Karpas-422 (cell line): ENCODE measurements at places on chromosomes 5 and 9.
A peak's percentile ranks its signal among the peaks of the same experiment; 100 is the strongest.

GRCh38 chr5:55724281-55724680 is 12.2 kb upstream of the SLC38A9 start:
- no peak for DNase-seq

DNA sequence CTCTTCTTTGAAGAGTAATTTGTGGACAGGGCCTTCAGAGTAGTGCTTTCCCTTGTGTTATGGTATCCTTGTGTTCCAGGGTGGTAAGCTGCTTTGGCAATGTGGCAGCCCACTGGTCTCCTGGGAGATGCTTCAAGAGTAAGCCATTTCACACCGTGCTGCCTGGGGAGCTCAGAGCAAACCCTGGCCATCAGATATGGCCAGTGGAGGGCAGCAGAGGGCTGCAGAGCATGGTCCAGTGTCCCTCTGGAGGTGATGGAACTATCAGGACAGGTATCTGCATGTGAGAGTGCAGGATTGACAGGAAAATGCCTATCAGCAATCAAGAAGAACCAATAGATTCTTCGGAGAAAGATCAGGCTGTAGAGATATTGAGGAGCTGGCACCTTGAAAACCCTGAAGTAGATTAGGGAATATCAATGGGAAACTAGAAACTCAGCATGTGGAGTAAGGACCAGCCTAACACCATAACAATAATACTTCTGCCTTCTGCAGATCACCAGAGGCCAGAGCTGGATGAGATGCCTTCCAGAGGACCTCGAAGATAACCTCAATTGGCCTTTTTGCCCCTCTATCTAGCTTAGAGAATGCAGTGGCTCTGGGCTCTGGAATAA is 90.8 kb downstream of the PLPPR1 start:
- DNase-seq: peak; percentile 65

DNA sequence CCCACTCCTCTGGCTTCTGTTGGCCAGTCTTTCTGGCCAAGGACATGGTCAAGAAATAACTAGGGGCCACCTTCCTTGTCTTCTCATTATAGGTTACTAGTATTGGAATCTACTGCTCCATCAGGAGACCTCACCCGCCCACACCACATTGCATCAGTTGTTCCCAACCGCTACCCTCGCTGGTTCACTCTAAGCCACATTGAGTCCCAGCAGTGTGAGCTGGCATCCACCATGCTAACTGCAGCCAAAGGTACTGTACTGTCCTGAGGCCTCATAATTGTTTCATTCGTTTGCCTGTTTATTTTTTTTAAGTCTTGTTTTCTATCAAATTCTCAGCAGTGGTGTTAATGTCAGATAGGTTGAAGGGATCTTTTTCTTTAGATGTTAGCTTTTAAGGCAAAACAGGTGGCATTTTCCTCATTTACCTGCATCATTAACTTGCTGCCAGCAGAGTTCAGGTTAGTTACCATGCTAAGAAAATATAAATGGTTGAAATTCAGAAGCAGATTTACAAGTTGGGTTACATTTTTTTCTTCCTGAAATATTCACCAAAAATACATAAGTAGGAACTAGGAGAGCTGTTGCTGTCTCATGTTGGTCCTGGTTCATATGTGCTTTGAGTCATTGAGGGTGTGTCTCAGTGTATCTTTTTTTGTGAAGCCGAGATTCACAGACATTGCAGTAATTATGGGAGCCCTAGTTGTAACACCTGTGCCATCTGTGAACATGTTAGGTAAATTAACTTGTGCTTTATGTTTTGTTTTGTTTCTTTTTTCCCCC is 206.9 kb downstream of the ZSWIM6 start:
- no peak for DNase-seq

GRCh38 chr9:81690251-81690851 is 1.0 kb upstream of the TLE1 start:
- no peak for DNase-seq

DNA sequence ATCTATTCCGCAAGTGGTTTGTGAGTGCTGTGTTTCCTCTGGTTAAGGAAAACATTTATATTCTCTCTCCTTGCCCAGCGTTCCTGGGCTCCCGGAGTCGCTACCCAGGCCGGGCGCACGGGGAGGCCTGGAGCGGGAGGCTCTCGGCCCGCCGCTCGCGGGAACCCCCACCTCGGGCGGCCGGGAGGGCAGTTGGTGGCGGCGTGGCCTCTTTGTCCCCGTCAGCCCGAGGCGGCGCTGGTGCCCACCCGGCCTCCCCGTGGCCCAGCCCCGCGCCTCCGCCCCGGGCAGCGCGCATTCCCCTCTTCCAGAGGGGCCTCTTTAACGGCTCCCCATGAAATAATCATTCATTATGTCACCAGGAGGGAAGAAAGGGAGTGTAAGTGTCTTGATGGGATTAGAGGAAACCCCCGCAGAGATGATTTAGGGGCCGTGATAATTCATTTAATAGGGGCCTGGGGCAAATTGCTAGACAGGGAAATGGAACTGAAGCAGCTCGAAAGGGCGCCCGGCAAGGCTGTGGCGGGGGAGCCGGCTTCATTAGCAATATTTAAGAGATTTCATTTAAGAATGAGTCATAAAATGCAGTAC is 181.9 kb upstream of the TBCA start:
- DNase-seq: no peak

- DNase-seq: no peak
These were observed 11.9 kb downstream of the TMC1 start for GRCh38 chr9:72533322-72533721.

DNA sequence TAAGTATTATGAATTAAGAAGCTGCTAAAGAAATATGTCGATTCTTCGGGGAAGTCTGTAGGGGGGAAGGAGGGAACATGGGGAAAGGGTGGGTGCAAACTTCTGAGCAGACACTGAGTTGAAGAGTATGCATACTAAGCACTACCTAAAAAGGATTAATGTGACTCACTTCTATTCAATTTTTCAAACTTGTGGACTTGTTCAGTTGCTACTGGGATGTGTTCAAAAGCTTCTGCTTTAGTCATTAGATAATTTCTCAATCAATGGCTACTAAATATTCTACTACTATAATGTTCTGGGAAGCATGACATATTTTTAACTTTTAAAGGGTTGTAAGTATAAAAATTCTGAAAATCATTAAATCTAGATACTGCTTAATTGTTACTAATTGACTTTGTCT is 109.7 kb upstream of the FER start:
- no peak for DNase-seq

DNA sequence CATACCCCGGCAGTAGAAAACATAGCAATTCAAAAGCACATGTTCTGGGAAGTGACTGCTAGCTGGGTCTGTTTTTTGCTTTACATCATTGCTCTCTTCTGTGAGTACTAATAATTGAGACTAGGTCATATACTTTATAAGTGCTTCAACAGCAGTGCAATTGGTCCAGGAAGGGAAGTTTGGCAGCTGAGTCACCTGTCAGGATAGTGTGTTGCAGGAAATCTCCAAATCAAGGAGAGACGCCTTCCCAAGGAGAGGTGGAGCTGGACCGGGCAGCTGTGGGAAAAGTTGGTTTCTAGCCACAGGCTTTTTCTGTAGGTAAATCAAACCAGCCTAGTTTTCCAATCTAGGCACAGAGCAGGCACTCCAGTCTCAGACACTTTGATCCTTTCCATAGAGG is 330.1 kb downstream of the ENC1 start:
- DNase-seq: no peak

- no peak for DNase-seq
These were observed 170.8 kb upstream of the FBN2 start for GRCh38 chr5:128708841-128709240.

DNA sequence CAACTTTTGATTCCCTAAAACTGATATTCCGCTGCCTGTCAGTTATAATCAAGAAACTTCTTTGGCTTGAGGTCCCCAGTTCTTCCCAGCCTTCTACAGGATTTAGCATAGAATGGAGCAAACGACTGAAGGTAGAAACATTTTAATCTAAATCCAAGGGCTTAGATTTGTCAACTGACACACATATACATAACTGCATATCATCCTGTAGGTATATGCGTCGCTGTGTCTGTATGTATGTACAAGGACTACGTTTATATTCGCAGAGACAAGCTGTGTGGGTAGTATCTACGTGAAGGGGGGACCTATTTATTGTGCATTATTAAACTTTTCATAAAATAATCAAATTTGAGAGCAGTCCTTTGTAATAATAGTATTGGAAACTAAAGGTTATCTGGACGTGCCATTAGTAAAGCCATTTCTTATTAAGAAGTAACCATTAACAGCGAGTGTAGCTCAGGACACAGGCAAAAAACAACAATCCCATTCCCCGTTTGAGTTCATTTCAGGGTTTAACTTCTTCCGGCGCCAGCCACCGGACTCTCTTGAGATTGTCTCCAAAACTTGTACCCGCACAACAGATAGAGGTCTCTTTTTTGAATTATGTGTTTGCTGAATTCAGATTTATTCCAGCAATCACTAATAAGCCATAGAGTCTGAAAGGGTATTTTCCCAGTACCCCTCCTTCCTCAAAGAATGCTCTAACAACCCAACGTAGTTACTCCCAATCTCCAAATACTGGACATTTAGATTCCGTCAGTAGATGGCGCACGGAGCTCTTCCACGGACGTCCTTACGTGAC is 2.1 kb upstream of the MLLT3 start:
- DNase-seq: peak; percentile 74

DNA sequence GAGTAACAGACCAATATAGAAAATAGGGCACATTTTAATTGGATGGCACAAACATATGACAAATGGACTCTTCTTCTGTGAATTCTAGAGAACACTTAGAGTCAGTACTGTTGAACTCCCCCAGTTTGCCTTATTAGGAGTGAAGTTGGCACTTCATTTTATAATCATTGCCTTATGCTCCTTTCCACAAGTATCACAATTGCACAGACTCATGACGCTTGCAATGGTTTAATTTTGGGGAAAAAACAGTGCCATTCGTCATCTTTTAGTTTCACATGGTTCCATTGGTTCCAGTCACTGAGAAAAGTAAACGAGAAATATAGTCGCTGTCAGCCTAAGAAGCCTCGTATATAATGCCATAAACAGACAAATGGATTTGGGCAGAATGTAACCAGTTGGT is 71.2 kb downstream of the LURAP1L start:
- no peak for DNase-seq

DNA sequence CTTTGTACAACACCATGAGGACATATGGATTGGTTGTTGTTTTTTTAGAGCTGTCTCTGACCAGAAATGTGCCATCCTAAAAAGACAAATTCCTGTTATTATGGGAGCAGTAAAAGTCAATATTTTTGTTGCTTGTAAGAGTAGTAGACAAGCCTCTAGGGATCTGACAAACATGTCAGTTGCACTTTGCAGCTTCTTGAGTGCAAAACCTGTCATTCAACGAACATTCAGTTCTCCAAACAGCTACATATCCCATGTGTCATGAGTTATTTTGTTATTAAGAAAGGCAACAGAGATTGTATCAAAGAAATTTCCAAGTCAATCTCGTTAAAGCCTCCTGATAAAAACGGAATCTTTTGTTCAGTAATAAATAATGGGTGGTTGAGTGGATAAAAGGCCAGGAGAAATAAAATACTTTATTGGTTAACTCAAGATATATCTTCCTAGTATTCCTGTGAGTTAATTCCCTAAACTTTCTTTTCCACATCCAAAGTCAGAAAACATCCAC is 18.1 kb downstream of the C5orf58 start:
- no peak for DNase-seq

DNA sequence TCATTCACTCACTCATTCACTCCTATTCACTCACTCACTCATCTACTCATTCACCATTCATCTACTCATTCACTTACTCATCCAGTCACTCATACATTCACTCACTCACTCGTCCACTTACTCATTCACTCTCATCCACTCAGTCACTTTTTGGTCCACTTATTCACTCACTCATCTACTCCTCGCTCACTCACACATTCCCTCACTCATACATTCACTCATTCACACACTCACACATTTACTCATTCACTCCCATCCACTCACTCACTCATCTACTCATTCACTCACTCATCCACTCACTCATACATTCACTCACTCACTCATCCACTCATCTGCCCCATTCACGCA is 27.7 kb downstream of the WNK2 start:
- DNase-seq: no peak

- DNase-seq: no peak
These were observed 36.0 kb downstream of the LYRM7 start for GRCh38 chr5:131206772-131207171.

DNA sequence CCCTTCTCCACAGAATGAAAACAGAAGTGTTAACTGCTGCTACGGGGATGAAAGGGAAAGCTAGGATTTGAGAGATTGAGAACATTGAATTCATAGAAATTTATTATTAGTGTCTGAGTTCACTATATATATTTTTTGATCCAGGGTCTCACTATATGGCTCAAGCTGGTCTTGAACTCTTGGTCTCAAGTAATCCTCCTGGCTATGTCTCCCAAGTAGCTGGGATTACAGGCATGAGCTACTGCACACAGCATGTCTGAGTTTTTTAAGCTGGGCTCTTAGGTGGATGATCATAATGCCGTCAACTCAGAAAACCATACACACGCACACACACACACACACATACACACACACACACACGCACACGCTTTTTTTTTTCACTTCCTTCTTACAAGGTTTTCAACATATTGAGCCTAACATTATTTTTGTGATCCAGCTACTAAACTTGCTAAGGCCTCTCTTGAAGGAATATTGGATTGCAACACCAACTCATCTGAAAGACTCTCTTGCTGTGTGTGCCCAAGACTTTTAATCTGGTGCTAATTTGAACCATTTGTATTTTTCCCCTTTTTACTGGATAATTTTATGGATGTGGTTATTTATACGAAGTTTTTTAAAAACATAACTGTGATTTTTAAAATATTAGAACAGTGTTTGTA is 1045.4 kb downstream of the DTWD2 start:
- DNase-seq: no peak

- DNase-seq: no peak
These were observed 260.6 kb downstream of the PSAT1 start for GRCh38 chr9:78557540-78557939.

GRCh38 chr5:106028314-106028713 is 1642.4 kb downstream of the EFNA5 start:
- DNase-seq: no peak
